Activated T-helper 9 cell treated with anti-CD3 and anti-CD28 coated beads, Interleukin-2, amount 50 U/mL, for 16 hours (primary cell): ENCODE measurements at places on chromosomes 7 and 10.
A peak's percentile ranks its signal among the peaks of the same experiment; 100 is the strongest.

DNA sequence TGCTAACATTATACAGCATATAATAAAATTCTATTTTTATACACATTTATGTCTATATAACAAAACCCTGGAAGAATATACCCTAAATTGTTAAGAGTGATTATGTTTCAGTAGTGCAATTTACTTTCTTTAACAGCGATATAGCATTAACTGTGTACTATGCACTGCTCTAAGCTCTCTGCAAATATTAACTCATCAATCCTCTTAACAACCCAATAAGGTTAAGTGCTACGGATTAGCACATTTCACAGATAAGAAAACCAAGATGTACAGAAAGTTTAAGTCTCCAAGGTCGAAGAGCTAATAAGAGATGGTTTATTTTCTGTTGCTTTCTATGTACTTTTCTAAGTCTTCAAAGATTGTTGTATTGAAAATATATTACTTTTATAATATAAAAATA, 95.8 kb downstream of the SEMA3C start:
- no peak for DNase-seq

GRCh38 chr7:36266683-36267082, 113.6 kb downstream of the EEPD1 start:
- no peak for DNase-seq

DNA sequence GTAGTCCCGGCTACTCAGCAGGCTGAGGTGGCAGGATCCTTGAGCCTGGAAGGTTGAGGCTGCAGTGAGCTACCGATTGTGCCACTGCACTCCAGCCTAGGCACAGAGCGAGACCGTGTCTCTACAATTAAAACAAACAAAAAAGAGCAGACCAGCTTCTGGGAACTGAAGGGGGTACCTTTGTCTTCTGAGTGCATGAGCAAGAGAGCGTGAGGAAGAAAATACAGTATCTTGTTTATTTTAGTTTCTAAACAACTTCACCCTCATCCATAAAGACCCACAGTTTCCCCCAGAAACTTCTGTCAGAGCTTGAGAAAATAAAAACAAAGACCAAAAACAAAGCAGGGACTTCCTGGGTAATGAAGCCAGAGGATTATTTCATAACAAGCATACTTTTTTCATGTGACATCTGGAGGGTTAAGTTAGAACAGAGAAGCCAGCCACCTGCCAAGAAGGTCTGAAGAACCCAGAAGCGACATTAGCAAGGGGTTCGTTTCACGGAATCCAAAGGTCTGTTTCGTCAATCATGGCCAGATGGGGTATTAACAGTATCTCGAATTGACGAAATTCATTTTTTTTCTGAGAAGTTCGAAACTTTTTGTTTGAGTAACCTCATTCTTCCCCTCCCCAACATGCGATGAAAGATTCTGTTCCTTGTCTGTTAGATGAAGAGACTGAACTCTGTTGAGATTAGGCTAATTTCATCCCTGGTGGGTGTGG, 10.2 kb upstream of the IL2RA start:
- peak; percentile 22 for DNase-seq

- DNase-seq: no peak
These were observed 677.5 kb downstream of the XPNPEP1 start for GRCh38 chr10:109245821-109246220.

GRCh38 chr10:30502266-30503060, 68.5 kb downstream of the MAP3K8 start:
- DNase-seq: no peak

- no peak for DNase-seq
These were observed 17.8 kb downstream of the YKT6 start for GRCh38 chr7:44218418-44219201.

DNA sequence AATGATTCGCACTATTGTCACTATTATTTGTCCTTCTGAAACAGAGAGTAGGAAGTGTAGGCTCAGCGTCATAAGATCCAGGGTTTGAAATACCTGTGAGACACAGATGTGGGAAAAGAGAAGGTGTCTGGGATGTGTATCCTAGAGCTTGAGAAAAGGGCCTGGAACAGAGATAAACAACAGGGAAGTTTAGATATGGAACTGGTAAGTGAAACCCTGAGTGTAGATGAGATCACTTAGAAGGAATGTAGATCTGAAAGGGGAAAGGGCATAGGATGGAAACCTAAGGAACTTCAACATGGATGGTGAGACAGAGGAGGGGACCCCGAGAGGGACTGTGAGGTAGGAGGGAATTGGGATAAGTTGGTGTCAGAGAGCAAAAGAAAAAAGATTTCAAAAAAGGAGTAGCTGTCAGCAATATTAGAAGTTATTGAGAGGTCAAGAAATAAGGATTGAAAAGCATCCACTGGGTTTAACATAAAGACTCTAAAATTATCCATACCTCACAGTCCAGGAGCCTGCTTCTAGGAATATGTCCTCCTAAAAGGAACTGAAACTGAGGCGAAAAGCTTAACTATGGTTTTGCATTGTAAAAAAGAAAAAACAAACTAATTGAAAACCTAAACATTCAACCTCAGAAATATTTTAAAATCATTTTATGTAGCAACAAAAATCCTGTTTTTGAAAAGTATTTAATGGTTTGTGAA, 119.2 kb upstream of the NPVF start:
- DNase-seq: no peak

DNA sequence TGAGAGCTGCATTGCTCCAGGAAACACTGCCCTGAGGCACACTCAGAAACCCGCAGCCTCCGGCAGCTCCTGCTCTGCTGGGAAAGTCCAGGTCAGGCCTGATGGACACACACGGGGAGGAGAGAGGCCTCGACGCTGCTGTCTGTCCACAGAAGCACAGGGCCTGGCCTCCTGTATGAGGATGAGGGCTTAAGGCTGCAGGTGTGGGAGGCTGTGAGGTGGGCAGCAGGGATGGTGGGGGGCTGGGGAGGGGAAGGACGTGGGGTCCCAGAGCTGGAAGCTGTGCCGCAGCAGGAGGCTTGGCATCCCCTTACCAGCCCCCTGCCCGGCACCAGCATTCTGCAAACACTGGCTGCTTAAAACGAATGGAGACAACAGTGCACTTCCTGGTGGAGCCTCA, 186.2 kb downstream of the DNAJB6 start:
- no peak for DNase-seq

GRCh38 chr10:64528294-64529002, 1007.2 kb downstream of the REEP3 start:
- DNase-seq: no peak

GRCh38 chr7:126378642-126379041, 874.1 kb downstream of the GRM8 start:
- no peak for DNase-seq

GRCh38 chr10:22651276-22651980, 63.0 kb downstream of the PIP4K2A start:
- DNase-seq: no peak

DNA sequence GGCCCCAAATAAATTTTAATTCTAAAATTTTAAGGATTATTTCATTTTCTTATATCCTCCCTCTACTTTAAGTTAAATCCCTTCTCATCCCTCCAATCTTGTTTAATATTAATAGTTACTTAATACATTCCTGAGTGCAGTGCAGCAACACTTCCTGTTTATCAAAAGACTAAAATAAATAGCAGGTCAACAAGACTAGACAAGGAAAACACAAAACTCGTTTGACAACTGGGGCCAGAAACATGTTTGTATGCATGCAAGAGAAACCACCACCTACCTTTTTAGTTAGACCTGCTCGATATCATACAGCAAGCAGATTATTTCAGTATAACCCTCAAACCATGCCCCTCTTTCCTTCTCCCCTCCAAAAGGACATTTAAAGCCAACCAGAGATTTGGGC, 95.8 kb downstream of the PARD3 start:
- no peak for DNase-seq

- DNase-seq: no peak
These were observed 190.1 kb upstream of the AGR3 start for GRCh38 chr7:17071866-17072265.

- DNase-seq: no peak
These were observed 74.9 kb downstream of the CTBP2 start for GRCh38 chr10:125085258-125086054.

- no peak for DNase-seq
These were observed 104.1 kb upstream of the RHEB start for GRCh38 chr7:151623766-151624165.

DNA sequence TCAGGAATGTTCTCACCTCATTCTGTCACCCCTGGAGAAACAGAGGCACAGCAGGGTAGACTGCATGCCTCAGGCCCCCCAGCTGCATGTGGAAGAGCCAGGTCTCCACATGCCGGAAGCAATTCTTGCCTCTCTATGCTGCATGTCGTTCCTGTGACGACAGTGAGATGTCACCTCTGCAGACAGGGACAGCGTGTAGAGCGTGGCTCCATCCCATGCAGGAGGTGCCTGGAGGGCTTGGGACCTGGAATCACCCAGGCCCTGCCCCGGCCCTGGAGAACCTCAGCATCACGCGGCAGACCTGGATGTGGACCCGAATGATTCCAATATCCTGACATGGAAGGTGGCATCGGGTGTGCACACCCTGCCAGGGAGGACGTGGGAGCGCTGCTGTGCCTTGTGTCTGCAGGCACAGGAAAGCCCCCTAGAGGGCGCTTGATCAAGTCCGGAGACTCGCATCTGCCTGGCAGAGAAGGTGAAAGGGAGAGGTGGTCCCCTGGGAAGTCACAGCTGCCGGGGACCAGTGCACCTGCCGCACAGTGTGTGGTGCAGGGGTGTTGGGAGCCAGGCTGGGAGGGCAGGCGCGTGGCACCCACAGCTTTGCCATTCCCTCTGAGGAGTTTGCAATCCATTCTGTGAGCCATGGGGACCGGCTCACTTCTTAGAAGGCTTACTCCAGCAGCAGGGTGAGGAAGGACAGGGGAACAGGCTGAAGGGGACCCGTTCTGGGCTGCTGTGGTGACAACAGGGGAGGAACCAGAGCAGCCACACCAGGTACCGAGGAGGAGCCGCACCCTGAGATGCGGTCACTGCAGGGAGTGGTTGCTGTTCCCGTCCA, 45.3 kb upstream of the EN2 start:
- no peak for DNase-seq
